ENCODE measurements at places on chromosomes 5 and 9. TPM values are rescaled to one million over a fixed set of nuclear protein-coding genes. Genes with fewer than 3 reads are reported as not detected.

Gene PDLIM7
- total RNA-seq: 65.0 TPM

Gene PCDHA9
- not detected for total RNA-seq

Gene GRK6
- total RNA-seq: 25.2 TPM

Gene MED22
- total RNA-seq: 31.2 TPM

Gene SLC6A7
- total RNA-seq: not detected

Gene ARID3C
- total RNA-seq: not detected

Gene KIF4B
- not detected for total RNA-seq
